NCI-H1436 treated with DMSO at 0.1 percent for 48 hours (cell line): ENCODE measurements at places on chromosomes 3 and 15.

DNA sequence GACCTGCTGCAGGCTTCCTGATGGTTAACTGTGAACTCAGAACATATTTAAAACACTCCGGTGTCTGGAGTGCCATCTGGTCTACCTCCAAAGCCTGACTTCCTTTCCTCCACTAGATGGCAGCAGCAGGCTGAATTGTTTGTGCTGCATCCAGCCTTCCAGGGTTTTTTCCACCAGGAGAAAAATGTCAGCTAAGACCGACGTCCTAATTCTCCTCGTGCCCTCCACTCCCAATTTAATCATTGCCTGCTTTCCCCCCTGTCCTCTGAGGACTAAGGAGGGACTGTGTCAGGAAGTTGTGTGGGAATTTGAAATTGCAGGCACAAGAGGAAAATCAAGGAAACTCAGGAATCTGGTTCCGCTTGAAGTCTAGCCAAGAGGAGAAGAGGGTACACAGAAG, 165.2 kb upstream of the UMPS start:
- no peak for DNase-seq

DNA sequence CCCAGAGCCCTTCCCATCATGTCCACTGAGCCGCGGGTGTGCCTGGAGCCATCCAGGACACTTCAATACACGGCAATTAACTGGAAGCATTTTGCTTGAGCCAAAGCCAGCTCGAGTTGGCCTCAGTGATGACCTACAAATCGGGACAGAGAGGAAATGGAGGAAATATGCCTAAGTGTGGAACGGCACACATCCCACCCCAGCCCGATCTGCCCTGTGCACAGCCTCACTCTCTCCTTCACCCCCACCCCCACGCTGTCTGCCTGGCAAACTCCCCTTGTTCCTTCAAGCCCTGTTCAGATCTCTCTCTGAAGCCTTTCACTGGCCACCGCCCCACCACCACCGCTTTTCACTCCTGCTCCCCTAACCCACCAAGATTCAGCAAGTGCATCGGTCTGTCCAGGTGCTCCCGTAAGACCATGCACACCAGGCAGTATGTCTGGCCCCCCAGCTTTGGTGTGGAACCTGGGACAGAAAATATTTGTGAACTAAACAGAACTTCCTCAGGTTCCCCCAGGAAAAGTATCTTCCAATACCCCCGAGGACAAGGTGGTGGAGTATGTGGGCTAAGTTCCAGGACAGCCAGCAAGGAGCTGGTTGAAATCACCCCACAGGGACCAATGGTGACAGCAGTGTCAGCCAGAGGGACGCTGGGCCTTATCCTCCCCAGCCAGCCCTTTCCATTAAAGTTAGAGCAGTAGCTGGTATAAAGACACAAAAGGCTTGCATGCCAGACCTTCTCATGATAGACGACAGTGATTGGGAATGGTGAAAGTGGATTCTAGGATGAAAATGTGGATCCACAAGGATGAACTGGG, 83.7 kb downstream of the VGLL4 start:
- no peak for DNase-seq

- no peak for DNase-seq
Measured at GRCh38 chr3:65762235-65762580, 276.5 kb downstream of the MAGI1 start.

DNA sequence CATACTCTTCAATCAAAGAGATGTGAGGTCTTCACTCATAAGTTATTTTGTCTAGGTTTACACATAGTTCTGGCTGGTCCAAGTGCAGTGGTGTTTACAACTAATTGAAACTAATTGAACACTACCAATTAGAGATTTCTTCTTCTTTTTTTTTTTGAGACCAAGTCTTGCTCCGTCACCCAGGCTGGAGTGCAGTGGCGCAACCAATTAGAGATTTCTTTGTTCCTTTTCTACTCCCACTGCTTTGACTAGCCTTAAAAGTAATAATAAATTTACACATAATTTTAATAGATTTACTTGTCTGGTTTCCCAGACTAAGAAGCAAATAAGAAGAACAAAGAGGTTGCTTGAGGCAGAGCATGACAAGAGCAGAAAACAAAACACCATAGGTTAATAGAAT, 6.7 kb upstream of the DENND6A start:
- no peak for DNase-seq

GRCh38 chr3:194573680-194574437, 59.4 kb downstream of the TMEM44 start:
- peak; percentile 26 for DNase-seq

DNA sequence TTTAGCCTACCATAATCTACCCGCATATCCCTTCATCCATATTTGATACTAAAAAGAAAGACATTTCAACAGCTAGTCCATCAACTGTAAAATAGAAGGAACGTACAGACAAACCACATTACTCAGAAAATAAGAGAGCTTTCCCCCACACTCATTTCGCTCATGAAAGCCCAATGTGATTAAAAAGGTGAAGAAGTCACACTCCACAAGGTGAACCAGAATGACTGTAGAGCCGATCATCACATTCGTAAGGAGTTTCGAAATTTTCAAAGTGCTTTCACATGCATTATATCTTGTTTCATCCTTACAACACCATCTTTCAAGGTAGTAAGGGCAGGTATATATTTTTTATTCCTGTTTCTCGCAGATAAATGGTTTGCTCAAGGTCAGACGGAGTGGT, 225.3 kb downstream of the FOXP1 start:
- no peak for DNase-seq

- DNase-seq = no peak
Measured at GRCh38 chr3:38507120-38507519, 11.0 kb downstream of the EXOG start.

GRCh38 chr3:14879211-14879874, 60.6 kb downstream of the FGD5 start:
- no peak for DNase-seq

DNA sequence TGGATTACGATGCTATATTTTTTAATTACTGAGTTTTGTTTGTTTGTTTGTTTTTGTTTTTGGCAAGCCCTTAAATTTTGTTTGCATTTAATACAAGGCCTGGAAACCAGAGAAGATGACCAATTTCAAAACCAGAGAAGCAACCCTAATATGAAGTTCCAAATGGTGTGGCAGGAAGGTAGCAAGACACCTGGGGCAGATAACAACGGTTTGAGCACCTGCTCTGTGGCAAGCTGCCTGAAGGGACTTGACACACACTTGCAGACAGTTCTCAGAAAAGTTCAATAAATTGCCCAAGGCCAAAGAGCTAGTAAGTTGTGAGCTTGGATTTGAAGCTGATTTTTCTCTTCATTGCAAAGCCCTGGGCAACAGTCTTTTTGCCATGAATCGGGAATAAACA, 151.2 kb upstream of the UBE2E1 start:
- DNase-seq = no peak

- DNase-seq = no peak
Measured at GRCh38 chr3:168455814-168456213, 360.1 kb upstream of the GOLIM4 start.

DNA sequence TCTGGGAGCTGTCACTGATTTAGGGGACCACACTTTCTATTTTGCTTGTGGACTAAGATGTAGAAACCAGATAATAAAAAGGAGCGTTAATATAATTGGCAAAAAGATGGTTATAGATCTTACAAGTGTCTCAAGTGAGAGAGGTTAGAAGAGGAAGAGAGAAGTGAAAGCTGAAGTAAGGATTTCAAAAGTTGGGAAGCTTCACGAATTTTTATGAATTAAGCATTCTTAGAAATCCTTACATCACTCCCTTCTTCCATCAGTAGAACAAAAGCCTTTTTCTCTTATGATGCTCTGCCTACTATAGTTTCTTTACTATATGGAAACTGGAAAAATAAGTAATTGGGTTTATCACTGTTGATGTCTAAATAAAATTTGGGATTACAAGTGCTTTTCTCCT, 146.5 kb downstream of the FNDC3B start:
- DNase-seq = no peak

GRCh38 chr3:40477666-40478065, 744 bp downstream of the ZNF619 start:
- DNase-seq = no peak

DNA sequence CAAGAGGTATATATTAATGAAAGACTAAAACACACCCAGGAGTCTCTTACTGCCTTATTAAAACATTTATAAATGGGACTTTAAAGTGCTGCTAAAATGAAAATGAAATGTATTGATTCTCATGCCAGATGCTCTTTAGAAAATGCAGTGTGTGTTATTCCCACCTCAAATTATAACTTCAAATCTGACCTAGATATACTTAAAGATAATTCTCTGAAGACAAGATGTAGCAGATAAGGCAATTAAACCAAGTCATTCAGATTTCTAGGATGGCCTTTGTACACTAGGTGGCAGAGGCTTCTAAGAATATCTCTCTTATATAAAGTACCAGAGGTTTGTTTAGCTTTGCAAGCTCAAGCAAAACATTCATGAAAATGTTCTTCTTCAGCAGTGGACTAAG, 26.9 kb upstream of the GOLGA8B start:
- DNase-seq = no peak
